NCI-H774 (cell line): ENCODE measurements at places on chromosomes 5 and 9.

DNA sequence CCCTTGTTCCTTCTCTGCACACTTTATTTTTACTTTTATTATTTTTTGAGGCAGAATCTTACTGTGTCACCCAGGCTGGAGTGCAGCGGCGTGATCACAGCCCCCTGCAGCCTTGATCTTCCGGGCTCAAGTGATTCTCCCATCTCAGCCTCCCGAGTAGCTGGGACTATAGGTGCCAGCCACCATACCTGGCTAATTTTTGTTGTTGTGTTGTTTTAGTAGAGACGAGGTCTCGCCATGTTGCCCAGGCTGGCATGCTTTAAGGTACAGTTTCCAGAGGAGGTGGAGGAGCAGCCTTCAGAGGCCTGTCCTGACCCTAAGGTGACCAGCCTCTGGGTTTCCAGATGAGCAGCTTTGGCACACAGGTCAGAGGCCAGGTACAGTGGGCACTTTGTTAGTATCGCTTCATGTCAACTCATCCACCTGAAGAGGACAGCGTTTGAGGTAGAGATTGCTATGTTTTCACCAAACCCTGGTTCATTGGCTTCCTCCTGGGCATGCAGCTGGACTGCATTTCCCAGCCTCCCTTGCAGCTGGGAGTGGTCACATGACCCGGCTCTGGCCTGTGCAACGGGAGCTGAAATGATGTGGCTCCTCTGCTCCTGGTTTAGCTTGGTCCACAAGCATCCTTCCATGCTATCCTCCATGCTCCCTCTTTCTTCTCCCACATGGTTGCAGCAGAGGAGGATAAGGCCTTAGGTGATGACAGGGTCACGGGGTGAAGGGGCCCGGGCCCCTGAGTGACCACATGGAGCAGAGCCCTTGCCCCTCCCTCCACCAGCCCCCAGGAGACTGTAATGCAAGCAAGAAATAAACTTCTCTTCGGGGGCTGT is 139.3 kb upstream of the IER5L start:
- DNase-seq: peak; percentile 32

DNA sequence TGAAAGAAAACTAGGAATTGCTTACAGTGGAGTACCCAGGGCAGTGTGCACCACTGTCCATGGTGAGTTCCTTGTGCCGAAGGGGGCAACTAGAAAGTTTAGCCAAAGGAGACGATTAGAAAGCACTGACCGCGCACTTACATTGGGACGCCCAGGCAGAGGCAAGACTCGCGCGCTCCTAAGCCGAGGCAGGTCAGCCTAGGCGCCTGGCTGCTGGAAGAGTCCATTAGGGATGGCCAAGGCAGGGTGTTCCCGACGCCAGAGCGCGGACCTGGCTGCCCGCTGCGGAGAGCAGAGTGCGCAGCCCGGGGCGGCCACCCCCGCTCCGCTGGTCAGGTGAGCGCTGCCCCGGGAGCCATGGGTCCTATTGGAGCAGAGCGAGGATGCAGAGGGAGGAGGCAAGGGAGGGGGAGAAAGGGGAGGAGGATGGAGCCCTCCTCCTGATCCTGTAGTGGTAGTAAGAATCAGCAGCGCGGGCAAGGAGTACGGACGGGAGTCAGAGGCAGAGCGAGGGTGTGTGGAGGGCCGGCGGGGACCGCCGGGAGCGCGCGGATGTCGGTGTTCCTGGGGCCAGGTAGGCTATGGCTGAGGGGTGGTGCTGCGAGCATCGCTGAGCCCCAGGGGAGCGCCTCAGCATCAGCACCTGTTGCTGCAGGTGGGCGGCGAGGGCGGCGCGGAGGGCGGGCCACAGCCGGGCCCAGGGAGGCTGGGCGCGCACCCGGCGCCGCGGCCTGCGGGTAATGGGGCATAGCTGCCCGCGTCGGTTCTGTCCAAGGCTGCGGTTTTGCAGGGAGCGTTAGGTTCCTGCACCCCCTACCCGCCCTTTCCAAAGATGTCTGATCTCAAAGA is at the start of gene ADGRV1:
Gene ADGRV1 (plus strand): TSS at position 454 of the 849 bp plus-strand sequence. CDS start 99 bp downstream, at position 553.
- peak; percentile 98 for DNase-seq

DNA sequence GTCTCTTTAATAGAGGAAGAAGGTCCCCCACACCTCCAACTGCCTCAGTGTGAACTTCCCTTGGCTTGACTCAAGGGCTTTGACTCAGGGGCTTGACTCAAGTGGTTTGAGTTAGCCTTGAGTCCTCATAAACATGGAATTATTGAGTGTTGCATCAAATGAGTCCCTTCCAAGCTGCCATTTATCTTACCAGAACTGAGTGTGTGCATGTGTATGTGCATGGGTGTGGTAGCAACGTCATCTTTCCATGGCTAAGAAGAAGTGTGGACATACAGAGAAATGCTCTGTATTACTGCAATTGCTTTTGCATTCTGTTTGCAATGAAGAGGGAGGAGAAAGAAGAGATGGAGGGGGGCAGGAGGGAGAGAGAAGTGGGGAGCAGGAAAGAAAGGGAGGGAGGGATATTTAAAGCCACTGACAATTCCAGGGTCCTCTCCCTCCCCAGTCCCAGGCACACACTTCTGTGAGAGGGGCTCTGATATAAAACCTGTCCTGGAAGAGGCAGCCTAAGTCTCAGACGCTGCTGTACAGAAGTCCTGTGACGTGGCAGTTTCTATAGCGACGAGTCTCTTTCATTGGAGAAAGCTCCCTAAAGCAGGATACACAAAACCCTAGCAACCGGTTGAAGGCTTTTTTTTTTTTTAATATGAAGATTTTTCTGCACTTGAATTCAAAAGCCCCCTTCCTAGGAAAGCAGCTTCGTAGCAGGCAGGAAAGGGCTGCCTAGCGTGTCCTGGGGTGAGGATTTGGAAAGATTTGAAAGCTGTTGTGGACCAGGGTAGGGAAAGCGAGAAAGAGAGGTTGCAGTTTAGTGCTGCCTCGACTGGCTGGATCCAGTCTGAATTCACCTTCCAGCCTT is 93.3 kb upstream of the MAP1B start:
- DNase-seq: peak; percentile 78

DNA sequence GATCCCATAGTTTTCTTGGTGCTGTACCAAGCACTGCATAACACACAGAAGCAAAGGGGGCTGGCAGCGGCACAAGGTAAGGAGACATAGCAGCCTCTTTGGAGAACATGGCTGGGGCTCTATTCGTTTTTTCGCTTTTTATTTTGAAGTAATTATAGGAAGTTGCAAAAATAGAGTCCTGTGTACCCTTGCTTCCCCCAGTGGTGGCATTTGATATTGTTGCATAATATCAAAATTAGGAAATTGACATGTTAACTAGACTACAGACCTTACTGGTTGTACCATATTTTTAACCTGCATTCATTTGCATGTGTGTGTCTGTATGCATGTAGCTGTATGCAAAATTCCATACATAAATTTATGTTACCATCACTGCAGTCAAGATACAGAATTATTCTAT is 6.6 kb upstream of the UBQLN1 start:
- DNase-seq: no peak

- no peak for DNase-seq
Observed at GRCh38 chr5:74613283-74613682, 27.2 kb downstream of the ENC1 start.

DNA sequence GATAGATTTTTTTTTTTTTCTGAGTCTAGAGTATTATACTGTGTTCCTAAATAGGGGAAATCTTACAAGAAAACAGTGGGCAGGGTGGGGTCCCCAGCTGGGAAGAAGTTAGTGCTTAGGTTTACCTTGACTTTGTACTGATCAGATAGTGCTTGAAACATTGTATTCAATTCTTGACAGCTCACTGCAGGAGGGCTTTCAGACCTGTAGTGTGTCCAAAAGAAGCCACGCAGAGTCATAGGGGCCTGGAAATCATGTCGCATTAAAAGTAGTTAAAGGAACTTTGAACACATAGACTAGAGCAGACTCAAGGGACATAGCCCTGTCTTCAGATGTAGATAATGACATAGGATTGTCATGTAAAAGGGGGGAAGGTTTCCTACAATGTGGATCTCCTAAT is 215.4 kb upstream of the NR4A3 start:
- DNase-seq: no peak

DNA sequence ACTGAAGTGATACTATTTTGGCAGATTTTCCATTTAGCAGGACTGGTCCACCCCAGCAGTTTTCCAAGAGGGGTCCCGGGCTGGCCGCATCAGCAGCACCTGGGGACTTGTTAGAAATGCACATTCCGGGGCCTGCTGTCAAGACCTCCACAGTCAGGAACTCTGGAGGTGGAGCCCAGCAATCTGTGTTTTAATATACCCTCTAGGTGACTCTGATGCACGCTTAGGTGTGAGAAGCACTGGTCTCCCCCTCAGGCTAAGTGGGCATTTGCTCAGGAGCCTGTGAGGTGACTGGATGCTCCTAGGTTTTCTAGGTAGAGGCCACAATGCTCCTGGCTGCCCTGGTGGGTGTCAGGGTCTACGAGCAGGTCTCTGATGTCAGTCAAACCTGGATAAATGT is 81.7 kb downstream of the DCP2 start:
- DNase-seq: no peak

DNA sequence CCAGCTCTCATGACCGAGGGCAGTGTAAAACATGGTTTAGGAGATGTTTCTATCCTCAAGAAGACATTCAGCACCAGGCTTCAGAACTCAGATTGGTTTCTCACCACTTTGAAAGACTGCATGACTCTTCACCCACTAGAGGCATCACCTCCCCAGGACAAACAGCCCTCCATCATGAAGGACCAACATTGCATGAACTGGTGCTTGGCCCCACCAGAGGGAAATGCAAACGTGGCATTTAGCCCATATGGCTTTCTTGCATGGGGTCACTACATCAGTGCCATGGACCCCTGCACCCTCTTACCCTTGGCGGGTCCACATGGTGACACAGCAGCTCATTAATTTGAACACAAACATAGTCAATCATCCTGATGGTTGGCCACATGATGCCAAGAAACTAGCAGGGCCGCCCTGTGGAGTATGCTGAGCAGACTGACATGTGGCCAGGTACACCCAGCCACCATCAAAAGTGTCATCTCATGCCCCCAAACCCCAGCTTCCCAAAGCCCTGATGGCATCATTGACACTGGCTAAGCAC is 129.5 kb upstream of the FSTL4 start:
- DNase-seq: no peak

- DNase-seq: no peak
Observed at GRCh38 chr5:177452688-177453638, 6.3 kb downstream of the PRR7 start.

GRCh38 chr5:31770998-31771397 is 132.1 kb downstream of the PDZD2 start:
- no peak for DNase-seq

- DNase-seq: no peak
Observed at GRCh38 chr5:61256474-61256873, 75.6 kb upstream of the ZSWIM6 start.

DNA sequence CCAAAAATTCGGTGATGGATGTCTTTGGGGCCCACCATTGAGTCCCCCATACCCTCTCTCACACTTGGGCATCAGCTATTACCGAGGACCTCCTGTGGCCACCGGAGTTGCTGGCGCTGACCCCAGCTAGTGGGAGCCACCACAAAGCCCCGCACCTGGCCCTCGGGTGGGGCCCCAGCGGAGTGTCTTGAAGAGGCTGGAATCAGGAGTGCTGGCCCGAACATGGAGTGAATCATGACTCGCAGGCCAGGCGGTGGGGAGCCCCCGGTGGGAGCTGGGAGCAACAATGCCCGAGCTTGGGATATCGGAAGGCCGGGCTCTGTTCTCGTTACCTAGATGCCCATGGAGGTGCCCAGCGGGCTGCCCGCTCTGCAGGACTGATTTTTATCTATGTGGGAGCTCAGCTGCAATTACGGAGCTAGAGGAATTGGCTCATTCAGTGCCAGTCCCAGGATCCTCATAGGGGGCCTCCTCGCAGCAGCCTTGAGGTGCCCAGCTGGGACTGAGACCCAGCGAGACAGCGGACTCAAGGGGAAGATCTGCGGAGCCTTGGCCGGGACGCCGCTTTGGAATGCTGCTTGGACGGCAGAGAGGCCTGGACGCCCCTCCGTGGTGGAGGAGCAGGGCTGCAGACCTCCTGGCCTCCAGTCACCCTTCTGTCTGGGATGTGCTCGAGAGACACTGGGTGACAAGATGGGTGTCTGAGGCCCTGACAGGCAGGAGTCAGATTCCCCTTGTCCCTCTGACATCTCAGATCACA is 70.8 kb downstream of the PSMB7 start:
- no peak for DNase-seq

- peak; percentile 7 for DNase-seq
Observed at GRCh38 chr9:130421802-130422276, 22.9 kb upstream of the ASS1 start.

GRCh38 chr9:69199769-69200470 is 25.8 kb downstream of the TJP2 start:
- no peak for DNase-seq

GRCh38 chr5:20276959-20277263 is 288.9 kb upstream of the CDH18 start:
- DNase-seq: no peak

- no peak for DNase-seq
Observed at GRCh38 chr9:108924466-108924865, 9.5 kb downstream of the ELP1 start.

DNA sequence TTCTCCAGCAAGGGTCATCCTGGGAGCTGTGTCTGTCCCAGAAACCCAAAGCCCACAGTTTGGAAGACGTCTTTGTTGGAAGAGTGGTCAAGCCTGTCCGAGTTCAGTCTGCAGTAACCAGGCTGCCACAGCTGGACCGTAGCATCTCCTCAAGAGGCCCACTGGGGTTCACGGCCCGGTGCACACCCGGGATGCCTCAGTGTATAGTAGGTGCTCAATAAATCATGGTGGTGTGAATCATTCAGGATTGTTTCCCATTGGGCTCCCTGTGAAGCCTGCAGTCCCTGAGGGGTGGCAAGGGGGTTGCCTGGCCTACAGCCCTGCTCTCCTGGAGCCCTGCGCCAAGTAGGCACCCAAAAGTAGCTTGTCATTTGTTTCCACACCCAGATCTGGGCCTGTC is 10.3 kb upstream of the PRRX2 start:
- no peak for DNase-seq

GRCh38 chr5:177426566-177427210 is at the start of gene GRK6:
Gene GRK6 (plus strand): TSS chr5:177426676. CDS start chr5:177426846, 170 bp downstream.
- DNase-seq: peak; percentile 31

DNA sequence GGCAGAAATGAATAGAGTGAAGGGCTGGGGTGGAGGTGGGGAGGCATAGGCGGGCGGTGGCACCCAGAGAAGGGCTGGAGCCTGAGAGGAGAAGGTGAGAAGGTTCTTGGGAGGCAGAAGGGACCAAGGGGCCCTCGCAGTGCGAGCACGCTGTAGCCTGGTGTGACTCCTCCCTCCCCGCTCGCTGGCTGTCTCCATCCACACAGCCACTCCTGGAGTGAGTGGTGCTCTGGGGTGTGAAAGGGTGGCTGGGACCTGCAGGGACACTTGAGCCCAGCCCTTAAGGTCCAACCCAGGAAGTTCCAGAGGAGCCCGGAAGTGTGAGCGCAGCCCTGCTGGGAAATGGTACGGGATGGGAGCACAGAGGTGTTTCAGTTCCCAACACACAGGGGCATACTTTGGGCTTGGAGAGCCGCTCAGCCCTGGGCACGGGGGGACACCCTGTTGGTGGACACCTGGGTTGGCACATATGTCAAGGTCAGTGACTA is 9.3 kb upstream of the SCGB3A1 start:
- no peak for DNase-seq
